ENCODE measurements at places on chromosomes 6 and 20.

- no peak for DNase-seq
Measured at GRCh38 chr20:37358366-37359150, 12.6 kb downstream of the SRC start.

DNA sequence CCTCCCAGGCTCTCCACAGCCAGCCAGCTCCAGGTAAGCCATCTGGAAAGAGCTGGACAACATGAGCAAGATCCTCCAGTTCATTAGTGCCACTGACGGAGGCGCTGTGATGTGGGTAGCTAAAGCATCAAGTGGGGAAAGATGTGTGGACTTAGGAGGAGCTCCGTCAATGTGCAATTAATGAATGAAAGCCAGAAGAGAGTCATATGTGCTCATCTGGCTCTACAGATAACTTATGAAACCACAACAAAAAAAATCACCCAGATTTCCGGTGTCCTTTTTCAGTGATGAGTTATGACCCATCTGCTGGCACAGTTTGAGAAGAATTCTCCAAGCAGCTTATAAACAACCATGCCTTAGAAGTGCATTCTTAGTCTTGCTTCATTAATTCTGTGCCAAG, 311.7 kb upstream of the PLCB4 start:
- no peak for DNase-seq

DNA sequence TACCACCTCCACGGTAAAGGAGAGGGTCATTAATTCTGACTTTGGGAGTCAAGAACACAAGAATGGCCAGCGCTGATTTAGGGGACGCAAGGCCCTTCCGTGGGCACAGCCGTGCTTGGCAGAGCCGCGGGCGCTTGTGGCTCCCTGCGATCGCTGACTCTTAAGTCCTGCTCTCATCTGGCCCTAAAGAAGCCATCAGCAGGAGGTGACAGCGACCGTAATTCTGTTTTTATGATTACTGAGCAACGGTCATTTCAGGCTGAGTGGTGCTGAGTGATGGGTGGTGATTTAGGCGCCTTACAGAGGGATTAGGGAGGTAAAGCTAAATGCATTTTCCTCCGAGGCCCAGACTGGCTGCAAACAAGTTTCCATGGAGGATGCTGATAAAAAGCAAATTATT, 364.6 kb upstream of the SULF2 start:
- DNase-seq: no peak

- DNase-seq: no peak
Measured at GRCh38 chr6:100461917-100462705, 2.6 kb downstream of the SIM1 start.

DNA sequence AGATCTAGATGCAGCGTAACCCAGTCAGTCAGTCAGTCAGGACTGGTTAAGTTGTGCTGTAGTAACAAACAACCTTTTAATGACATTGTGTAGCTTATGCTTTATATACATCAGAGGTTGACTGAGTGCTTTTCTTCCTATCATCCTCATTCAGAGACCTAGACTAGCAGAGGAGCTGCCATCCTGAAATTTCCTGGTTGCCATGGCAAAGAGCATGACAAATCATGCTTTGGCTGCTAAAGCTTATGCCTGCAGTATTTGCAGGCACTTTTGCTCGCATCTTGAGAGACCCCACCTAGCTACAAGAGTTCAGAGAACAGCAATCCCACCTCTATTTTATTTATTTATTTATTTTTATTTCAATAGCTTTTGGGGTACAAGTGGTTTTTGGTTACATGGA, 244.0 kb downstream of the BTBD3 start:
- DNase-seq: no peak

DNA sequence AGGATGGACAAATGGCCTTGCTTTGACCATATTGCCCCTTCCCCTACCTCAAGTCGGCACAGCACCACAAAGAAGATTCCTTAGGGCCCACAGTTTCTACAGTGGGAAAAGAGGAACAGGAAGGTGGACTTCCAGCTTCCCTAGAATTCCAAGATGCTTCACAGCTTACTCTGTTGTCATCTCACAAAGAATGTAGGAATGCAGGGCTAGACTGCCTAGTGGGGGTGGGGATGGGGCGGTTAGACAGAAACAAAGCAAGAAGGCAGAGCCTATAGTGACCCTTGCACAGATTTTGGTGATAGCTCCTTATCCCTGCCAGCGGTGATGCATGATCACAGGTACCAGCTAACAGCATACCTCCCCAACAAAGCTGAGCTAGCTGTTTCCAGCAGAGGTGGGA, 607.6 kb upstream of the MAN1A1 start:
- no peak for DNase-seq

- DNase-seq: no peak
Measured at GRCh38 chr20:49285813-49286494, 8.1 kb upstream of the ZNFX1 start.

DNA sequence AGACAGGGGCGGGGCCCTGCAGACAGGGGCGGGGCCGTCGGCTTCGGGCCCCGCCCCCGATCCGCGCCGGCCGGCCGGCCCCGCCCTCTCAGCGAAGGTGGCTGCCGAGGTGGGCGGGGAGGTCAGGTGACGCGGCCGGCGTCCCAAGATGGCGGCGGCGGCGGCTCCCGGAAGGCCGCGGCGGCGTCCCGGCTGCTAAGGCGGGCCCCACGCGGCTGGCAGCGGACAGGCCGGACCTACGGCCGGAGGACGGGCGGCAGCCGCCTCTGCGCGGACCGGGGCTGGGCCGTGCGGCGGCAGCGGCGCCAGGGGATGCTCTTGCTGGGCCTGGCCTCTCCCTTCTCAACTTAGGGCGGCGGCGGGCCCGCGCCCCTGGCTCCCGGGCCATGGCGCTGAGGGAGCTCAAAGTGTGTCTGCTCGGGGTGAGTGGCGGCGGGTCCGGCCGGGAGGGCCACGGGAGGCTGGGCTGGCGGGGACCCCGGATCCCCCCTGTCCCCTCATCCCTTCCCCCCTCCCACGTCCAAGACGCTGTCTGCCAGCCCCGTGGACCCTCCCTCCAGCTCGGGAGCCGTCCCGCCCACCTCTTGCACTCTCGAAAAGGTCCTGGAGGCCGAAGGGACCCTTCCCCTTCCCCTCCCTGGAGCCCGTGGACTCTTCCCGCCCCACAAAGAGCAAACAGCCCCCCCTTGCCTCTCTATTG, at the start of gene RAB22A:
Gene RAB22A, plus strand, starts transcription at position 125 of the 700 bp plus-strand sequence. Its CDS starts 262 bp downstream, at position 387.
- peak; percentile 86 for DNase-seq

- DNase-seq: no peak
Measured at GRCh38 chr6:98583506-98583905, 250.9 kb upstream of the POU3F2 start.

DNA sequence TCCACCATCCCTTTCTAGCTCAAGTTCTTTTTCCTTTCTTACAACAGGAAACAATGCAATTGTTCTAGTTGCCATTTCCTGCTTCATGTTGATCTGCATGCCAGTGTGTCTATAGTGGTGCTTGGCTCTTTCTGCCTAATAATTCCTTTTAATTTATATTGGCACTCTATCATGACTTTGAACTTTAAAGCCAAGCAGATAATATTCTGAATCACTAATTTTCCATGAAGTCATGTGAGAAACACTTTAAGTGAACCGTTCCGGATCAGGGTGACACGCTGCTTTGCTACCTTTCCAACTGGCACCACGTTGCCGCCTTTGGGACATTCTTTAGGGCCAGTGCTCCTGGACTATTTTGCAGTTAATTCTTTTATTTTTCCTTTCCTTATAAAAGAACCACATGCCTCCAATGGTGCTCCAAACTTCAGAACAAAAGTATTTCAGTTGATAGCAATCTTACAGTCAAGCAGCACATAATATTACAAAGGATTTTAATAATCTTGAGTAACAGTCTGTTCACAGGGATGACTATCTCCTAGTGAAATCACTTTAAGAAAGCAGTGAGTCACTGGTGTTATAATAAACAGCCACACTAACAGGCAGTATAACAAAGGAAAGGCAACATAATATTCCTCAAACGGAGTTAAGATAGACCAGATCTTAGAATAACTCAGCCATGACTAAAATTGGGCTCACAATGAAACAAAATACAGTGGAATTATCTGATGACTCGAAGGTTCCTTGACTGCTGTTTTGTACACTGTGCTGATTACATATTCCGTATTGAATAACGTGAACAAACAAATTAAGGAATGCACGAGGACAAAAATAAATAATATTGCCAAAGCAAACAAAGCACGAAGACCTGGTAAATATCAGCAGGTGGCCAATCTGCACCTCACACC, 19.0 kb upstream of the BLOC1S5 start:
- DNase-seq: no peak

DNA sequence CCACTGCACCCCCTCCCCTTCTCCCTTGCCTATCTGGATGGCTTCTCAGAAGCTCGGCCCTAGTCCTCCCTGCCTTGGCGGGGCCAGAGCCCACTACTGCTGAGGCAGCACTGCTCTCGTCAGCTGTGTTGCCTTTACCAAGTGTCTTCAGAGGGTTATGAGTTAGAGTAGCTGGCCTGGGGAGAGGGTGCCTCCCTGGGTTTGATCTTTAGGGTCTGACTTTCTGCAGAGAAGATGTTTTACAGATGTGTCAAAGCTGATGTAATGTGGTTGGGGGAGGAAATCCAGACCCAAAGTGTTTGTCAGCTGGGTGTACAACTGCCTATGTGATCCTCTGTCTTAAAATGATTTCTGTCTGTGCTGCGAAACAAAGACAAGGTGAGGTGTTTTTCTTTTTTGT, 30.4 kb upstream of the PI16 start:
- no peak for DNase-seq

DNA sequence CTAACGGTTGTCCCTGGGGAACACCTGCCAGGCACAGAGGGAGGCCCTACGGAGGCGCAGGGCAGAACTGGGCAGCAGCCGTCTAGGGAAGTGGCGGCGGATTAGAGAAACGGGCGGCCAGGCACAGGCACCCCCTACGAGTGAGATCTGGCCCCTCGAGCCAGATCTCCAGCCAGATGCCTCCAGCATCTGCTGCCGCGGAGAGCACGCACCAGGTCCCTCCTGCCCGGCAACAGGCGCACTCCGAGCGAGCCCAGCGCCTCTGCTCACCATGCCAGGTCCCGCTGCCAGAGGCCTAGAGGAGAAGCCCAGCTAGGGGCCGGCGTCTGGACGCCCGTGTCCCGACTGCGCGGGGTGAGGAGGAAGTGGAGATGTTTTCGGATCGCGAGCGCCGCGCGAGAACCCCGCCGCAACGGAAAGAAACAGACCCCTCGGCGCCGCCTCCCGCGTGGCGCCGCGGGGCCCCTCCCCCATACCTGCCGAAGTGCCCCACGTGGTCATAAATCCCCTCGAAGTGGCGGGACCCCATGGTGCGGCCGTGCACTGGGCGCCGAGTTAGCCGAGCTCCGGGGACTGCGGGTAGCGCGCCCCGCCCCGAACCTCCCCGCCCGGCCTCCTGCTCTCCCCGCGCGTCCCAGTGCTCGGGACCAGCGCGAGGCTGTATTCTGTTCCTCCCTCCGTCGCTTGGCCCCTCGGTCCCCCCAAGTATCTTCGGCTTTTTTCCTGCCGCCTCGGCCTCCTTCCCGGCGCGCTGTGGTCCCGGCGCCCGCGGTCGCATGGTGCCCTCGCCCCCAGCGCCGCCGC, at the start of gene SLC22A16:
Gene SLC22A16, minus strand, starts transcription at position 568 of the 804 bp plus-strand sequence. Its CDS starts 39 bp downstream, at position 529.
- peak; percentile 10 for DNase-seq

DNA sequence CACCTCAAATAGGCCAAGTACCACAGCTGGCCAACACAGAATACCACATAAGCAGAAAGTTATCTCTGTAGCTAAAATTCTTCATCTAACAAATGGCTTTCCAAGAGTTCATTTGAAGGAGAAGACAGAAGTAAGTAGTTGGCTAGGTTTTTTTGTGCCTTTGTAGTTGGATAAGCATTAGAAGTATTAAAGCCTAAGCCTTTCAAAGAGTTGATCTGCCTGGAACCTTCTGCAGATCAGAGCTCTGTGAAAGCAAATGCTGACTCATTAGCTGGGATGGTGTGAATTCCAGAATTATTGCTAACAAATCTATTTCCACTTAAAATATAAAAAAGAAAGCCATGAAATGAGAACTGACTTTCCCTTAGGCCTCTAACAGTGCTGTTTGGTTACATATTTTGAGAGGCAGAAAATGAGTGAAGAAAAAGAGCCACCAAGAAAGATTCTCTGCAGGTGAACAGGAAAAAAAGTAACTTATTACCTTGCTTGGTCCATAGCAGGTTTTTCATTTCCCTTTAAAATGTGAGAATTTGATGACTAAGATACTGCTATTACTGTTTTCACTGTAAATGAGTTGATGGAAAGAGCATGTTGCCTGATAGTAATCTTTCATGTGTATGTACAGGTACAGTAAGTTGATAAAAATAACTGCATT, 763.2 kb upstream of the FLRT3 start:
- DNase-seq: no peak

GRCh38 chr6:143271024-143271423, 179.5 kb downstream of the ADAT2 start:
- no peak for DNase-seq

- DNase-seq: no peak
Measured at GRCh38 chr20:56345911-56346310, 12.9 kb upstream of the FAM210B start.

GRCh38 chr6:11275598-11275997, 43.1 kb upstream of the NEDD9 start:
- DNase-seq: peak; percentile 28

- DNase-seq: no peak
Measured at GRCh38 chr6:13915561-13916229, 9.1 kb upstream of the RNF182 start.

DNA sequence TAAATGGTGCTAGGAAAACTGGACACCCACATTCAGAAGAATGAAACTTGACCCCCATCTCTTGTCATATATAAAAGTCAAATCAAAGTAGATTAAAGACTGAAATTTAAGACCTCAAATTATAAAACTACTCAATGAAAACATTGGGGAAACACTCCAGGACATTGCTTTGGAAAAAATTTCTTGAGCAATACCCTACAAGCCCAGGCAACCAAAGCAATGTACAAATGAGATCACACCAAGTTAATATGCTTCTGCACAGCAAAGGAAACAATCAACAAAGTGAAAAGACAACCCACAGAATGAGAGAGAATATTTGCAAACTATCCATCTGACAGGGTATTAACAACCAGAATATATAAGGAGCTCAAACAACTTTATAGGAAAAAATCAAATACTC, 407.9 kb upstream of the BTBD3 start:
- DNase-seq: no peak

DNA sequence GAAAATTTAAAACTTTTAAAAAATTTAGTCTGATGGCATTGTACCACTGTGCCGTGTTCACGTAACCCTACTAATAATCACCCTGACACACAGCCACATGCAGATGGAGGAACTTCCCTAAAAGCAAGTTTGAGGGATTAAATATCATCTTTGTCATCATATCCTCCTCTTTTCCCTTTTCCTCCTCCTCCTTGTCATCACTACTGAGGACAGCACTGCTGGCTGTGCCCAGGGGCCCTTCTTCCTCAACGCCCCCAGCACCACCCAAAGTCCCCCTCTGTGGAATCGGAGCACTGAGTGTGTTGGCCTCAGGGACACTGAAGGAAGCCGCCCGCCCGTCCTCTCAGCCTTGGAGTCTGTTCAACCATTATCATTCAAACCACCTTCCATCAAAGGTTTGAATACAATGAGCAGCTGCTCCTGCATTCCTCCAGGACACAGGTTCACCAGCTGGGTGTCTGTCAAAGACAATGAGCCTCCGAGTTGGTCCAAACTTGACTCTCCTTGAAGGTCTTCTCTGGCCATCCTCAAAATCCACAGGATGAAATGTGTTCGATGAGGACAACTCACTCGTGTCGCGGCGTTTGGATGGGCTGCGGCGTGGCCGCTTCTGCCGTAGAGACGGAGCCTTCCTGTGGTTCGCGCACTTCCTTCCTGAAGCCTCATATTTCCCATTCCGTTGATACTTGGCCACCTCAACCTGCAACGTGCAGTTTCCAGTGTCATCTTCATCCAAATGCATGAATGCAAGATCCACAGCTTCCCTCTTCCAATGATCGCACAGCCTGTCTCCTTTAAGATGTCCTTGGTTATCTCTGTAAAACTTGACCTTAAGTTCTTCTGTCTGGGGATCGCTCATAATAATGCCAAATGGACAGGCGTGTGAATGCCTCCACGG, 23.3 kb downstream of the NQO2 start:
- DNase-seq: peak; percentile 66

- DNase-seq: no peak
Measured at GRCh38 chr20:5887386-5887785, 62.9 kb downstream of the TRMT6 start.
